ENCODE measurements at places on chromosomes 5 and 9.

DNA sequence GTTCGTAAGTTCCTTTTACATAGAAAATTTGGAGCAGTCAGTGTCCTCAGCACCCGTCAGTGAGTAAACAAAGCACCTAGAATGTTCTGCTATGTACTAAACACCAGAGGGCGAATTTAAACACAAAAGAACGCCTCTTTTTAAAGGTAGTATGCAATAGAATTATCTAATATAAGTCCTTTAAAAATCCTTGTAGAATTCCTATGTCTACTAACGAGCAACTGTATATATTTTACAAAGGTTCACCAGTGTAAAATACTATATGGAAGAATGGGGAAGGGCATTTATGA, 499 bp upstream of the TMEM232 start:
- no peak for DNase-seq

- DNase-seq: no peak
Measured at GRCh38 chr9:20125727-20126126, 336.9 kb upstream of the SLC24A2 start.

DNA sequence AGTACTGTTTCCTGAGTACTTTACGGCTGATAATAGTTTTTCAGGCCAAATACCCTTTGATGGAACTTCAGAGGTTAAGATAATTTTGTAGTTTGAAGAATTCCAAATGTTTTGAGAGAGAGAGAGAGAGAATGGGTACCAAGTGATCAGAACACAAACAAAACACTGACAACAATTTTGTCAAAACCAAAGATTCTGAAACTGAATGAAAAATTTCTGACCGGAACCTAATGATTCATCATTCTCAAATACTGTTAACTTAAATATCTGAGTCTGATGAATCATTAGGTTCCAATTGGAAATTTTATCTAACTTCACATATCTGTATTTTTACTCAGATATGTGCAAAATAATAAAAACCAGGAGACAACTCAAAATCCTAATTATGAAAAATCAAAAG, 4.0 kb downstream of the LMBRD2 start:
- DNase-seq: no peak

GRCh38 chr9:89153232-89154017, 25.2 kb downstream of the SHC3 start:
- DNase-seq: no peak

- no peak for DNase-seq
Measured at GRCh38 chr5:115457571-115457970, 87.0 kb downstream of the FEM1C start.

DNA sequence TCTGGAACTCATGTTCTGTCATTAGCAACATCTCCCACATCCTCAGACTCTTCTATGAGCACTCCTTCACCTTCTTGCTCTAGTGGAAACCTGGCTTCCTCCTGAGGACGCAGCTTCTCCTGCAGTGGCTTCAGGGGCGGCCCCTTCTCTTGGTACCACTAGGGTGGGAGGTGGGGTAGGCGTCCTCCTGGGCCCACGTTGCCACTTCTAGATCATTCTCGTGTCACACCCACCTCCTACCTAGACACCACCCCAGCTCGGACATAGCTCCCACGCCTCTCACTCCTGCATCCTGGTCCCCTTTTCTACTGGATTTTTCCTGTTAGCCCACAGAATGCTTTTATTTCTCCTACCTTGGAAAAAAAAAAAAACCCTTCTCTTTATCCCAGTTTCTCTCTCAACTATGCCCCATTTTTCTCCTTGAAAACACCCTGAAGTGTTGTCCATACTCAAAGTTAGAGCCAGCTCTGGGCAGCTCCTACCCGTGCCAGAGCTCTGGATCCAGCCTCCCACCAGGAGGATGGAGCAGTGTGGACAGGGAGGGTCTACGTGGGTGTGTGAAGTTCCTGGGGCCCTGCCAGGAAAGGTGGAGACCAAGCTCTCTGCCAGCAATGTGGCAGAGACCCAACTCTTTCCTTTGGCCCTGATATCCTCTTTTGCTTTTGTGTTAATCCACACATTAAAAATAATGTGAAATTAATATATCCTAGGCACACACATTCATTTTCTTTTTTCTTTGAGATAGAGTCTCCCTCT, 179.2 kb downstream of the HSPA4 start:
- DNase-seq: no peak

DNA sequence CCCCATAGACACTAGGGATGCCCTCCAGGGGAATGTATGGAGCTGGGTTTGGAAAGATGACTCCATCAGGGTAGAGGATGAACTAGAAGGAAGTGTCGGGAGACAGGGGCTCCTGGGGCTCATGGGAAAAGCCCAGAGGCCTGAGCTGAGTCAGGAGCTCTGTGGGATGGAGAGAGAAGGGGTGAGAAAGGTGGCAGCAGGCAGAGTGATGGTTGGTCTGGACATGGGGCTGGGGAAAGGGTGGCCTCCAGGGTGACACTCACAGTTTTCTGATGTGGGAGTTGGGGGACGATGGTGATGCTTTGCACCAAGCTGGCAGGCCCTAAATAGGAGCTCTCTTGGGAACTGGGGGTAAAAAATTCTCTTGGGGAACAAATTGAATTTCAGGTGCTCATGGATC, 213.5 kb upstream of the MVB12B start:
- no peak for DNase-seq

- DNase-seq: no peak
Measured at GRCh38 chr9:114691046-114691955, 9.3 kb upstream of the TEX48 start.

- no peak for DNase-seq
Measured at GRCh38 chr5:106956886-106957285, 713.9 kb downstream of the EFNA5 start.

DNA sequence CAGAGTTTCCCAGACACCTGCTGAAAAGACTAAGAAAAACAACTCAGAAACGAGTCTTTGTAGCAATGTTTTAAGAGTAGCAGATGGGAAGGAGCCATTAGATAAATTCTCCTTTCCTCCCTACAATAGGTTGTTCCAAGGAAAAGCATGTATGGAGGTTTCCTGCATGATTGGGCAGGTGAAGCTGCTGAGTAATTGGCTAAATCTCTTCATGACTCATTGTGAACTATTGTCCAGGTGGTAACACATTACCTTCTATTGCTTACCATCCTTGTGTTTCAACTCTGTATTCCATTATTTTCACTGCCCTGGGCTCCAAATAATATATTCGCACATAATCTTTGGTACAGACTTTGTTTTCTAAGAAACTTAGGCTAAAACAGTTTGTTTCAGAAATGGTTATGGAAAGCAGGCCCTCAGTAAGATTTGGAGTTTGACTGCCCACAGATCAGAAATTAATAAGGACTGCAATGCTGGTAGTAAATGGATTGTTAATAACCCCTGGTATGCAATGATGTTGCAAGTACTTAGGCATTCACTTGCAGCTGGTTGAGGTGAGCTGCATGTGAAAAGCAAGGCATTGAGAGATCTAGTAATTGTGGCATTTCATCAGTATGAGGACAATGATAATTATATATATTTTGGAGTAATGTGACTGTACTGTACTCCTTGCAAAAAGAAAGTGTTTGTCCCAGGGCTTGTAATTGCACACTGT, 281.4 kb upstream of the VLDLR start:
- DNase-seq: no peak

DNA sequence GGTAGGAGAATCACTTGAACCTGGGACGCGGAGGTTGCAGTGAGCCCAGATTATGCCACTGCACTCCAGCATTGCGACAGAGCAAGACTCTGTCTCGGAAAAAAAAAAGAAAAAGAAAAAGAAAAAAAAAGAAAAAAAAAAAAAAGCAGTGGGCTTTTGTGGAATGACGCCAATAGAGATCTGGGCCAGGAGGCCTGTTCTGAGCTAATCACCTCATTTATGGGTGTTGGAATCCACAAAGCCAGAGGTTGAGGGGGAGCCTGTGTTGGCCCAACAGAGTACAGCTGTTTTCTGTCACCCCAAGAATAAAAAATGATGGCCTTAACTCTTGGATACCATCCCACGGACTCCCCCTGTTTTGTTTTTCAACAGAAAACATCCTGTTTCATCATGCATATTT, 18.5 kb downstream of the OSTF1 start:
- DNase-seq: no peak

DNA sequence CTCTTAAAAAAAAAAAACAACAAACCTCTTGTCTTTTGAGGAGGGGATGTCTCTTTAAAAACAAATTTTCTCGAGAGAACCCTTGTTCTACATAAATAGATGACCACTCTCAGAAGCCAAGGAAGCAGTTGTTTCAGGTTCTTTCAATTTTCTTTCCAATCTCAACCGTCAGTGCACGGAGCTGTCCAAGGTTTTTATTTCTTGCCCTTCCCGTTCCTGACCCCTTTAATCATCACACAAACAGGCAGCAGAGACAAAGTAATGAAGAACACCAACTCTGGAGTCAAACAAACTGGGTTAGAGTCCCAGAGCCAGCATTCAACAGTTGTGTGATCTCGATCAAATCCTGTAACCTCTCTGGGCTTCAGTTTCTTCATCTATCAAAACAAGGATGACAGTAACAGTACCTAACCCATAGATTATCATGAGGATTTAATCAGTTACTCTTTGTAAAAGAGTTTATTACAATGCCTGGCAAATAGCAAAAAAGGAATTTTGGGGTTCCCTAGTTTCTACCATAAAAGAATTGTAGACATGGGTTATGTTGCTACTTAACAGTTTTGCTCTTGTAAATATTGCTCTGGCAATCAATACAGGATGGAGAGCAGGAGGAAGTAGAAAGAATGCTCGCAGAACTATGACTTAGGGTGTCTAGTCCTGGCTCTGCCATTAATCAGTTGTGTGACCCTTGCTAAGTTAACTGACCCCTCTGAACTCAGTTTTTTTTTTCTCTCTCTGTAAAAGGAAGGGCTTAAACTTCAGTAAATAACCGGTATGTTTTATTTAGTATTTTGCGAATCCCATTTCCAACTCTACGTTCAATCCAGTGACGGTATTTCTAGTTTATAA, 1.0 kb upstream of the NIM1K start:
- no peak for DNase-seq

DNA sequence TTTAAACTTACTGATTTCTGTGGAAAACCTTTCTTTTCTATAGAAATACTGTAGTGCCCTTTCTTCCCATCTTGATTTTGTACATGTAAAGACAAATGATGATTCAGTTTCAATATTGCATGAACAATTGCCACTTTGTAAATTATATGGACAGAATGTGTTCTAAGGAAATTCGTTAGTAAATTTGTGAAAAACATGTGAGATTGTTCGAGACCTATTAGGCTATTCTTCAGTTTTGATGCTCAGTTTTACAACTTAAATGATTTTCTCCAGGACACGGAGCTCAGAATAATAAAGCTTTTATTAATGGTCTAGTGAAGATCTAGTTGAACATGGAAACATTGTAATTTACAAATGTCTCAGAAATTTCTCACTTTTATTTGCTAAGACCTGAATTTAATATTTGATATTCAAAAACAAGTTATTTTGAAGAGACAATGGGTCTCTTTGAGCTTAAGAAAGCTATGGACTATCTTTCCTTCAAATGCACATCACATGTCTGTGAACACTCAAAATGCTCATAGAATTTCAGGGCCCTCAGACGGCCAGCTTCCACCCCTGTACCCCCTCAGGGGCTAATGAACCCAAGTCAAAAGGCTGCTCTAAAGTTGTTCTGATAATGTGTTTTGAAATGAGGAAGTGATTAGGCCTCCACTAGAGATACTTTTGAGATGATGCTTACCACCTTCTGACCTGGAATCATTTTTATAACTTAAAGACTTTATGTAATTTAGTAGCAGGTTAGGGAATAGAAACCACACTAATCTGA, 54.1 kb upstream of the FSD1L start:
- no peak for DNase-seq

DNA sequence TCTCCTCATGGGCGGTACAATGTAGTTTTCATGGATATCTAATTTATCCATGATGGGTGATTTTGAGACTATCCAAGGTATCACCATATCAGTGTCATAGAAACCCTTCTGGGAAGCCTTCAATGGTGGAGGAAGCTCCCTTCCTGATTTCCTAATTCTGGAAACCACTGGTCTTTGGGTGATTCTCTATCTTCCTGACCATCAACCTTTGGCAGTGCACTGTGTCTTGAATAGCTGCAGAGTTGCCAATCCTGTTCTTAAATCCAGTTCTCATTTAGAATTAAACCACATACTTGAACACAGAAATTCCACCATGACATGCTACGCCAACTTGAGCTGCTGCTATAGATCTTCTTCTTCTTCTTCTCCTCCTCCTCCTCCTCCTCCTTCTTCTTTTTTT, 161.7 kb upstream of the KLF9 start:
- DNase-seq: no peak

- no peak for DNase-seq
Measured at GRCh38 chr9:134617246-134617645, 24.4 kb upstream of the COL5A1 start.

GRCh38 chr9:124386201-124386600, 29.0 kb downstream of the PSMB7 start:
- no peak for DNase-seq

- no peak for DNase-seq
Measured at GRCh38 chr5:72151646-72152045, 44.4 kb downstream of the MAP1B start.

DNA sequence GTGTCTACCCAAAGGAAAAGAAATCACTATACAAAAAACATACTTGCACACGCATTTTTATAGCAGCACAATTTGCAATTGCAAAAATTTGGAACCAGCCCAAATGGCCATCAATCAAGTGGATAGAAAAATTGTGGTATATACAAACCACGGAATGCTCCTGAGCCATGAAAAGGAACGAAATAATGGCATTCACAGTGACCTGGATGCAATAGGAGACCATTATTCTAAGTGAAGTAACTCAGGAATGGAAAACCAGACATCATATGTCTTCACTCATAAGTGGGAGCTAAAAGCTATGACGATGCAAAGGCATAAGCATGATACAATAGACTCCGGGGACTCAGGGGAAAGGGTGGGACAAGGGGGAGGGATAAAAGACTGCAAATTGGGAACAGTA, 78.4 kb downstream of the ENC1 start:
- DNase-seq: no peak

DNA sequence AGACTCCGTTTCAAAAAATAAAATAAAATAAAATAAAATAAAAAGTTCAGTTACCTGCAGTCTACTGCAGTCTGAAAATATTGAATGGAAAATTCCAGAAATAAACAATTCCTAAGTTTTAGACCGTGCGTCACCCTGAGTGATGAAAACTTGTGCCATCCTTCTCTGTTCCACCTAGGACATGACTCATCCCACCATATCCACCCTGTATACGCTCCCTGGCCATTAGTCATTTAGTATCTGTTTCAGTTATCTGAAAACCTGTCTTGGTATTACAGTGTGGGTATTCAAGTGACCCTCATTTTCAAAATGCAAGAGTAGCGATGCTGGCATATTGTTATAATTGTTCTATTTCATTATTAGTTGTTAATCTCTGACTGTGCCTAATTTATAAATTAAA, 51.8 kb upstream of the TEX48 start:
- DNase-seq: no peak

DNA sequence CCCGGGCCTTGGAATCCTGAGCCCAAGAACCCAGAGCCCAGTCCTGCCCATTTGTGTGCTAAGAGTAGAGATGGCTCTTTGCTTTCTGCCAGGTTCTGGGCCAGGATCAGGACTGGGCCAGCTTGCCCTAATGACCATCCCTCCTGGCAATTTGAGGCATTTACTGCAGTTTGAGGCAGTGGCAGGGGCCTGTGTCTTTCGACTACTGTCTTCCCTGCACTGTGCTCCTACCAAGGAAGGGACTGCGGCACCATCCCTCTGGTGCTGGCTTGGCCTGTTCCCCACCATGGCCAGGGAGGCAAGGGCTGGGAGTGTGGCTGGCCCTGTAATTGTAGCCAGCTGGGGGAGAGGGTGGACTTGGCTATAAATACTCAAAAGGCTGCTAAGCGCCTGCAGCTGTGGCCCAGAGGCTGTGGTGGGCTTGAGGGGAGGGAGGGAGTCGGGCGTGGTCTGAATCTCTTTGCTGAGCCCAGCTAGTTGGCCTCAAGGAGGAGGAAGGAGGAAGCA, 4.6 kb downstream of the ENHO start:
- no peak for DNase-seq

- DNase-seq: no peak
Measured at GRCh38 chr9:108994695-108995094, 18.6 kb downstream of the CTNNAL1 start.
